ENCODE measurements at places on chromosomes 4 and X. TPM values are rescaled to one million over a fixed set of nuclear protein-coding genes. Genes with fewer than 3 reads are reported as not detected.

DNA sequence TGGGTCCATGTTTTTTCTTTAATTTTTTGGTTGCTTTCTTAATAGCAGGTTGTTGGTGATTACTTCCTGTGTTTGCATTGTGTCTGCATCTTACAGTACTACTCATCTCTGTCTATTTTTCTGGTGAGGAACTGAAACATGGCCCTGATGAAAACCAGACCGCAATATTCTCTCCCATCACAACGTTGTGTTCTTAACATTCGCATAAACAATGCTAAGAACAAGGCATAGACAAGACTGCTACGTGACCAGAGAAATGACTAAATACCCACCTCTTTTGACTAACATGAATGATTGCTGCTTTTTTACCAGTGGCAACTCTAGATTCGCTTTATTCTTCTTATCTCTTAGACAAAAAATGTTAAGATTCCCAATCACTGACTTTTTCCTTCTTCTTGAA lies 179.1 kb downstream of the GC start:
- H3K27me3 ChIP-seq = no peaks in the 10 kb centered on the region
- no peak for DNase-seq
- no peaks in the 10 kb centered on the region for H3K4me1 ChIP-seq

Gene IL3RA
- 4.8 TPM for total RNA-seq

DNA sequence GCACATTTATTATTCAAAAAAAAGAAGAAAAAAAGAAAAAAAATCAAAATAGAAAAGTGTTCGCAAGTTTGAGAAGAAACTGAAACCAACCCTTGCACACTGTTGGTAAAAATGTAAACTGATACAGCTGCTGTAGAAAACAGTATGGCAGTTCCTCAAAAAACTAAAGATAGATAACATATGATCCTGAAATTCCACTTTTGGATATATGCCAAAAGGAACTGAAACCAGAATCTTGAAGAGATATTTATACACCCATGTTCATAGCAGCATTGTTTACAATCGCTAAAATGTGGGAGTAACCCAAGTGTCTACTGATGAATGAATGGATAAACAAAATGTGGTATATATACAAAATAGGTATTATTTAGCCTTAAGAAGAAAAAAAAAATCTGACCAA lies 155.4 kb downstream of the TBCK start:
- H3K27me3 ChIP-seq = no peaks in the 10 kb centered on the region
- no peak overlapping the region for H3K4me3 ChIP-seq
- H3K4me1 ChIP-seq = no peaks in the 10 kb centered on the region
- no peaks in the 10 kb centered on the region for H3K36me3 ChIP-seq
- no peak overlapping the region for H3K27ac ChIP-seq
- no peak for DNase-seq

- no peaks in the 10 kb centered on the region for H3K4me1 ChIP-seq
- H3K4me3 ChIP-seq = no peak overlapping the region
- no peak overlapping the region for H3K27ac ChIP-seq
- H3K36me3 ChIP-seq = no peaks in the 10 kb centered on the region
These were observed 8.0 kb downstream of the ATP2B3 start for GRCh38 chrX:153525451-153525850.

DNA sequence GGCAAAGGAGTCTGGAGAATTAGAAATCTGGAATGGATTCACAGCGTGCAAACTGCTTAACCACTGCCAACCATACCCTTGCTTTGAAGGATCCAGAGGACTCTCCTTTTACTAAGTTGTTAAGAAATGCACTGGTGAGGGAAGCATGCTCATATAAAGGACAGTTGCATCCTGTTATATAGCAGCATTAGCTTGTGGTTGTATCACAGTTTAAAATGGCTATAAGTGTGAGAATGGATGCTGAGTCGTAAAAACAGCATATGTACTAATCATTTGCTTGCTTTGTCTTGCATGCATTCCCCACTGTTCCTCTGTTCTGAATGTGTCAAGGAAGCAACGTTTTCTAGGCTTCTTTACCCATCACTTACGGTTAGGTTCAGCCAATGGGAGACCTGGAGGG lies 101.1 kb downstream of the CXCL13 start:
- DNase-seq = no peak
- H3K27ac ChIP-seq = no peak overlapping the region
- no peaks in the 10 kb centered on the region for H3K27me3 ChIP-seq
- no peak overlapping the region for H3K4me3 ChIP-seq

GRCh38 chr4:55214172-55214571 lies 88.8 kb upstream of the KDR start:
- no peaks in the 10 kb centered on the region for H3K27me3 ChIP-seq
- no peak for DNase-seq

- peak overlapping the region; percentile 50 for H3K4me3 ChIP-seq
- no peaks in the 10 kb centered on the region for H3K4me1 ChIP-seq
- no peaks in the 10 kb centered on the region for H3K36me3 ChIP-seq
- no peak overlapping the region for H3K27ac ChIP-seq
- H3K27me3 ChIP-seq = no peaks in the 10 kb centered on the region
These were observed 407 bp upstream of the ZC4H2 start for GRCh38 chrX:64976673-64977040.

Gene PHOX2B
- not detected for total RNA-seq

Gene RPS3A
- 852 TPM for total RNA-seq

Gene MYL5
- total RNA-seq = 4.6 TPM

DNA sequence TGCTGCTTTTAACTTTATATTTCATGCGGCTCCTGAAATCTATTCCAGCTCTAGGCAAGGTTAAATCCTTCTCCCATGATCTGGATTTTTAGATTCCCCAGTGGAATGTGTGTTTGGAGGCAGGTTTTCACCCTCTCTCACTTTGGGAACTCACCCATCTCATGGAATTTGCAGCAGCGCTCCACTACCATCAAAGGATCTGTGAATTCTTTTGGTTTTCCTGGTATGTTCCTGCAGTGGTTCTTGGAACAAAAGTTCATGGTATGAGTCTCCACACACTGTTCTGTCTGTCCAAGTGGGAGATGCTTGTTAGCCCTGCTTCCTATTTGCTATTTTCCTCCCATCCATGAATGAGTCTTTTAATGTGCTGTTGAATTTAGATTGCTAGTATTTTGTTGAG lies 14.0 kb downstream of the APOOL start:
- H3K4me1 ChIP-seq = no peaks in the 10 kb centered on the region
- H3K36me3 ChIP-seq = no peaks in the 10 kb centered on the region
- no peak overlapping the region for H3K4me3 ChIP-seq
- DNase-seq = no peak
- no peak overlapping the region for H3K27ac ChIP-seq

Gene HMGN5
- 3.5 TPM for total RNA-seq

Gene CYP2U1
- total RNA-seq = 10.2 TPM

DNA sequence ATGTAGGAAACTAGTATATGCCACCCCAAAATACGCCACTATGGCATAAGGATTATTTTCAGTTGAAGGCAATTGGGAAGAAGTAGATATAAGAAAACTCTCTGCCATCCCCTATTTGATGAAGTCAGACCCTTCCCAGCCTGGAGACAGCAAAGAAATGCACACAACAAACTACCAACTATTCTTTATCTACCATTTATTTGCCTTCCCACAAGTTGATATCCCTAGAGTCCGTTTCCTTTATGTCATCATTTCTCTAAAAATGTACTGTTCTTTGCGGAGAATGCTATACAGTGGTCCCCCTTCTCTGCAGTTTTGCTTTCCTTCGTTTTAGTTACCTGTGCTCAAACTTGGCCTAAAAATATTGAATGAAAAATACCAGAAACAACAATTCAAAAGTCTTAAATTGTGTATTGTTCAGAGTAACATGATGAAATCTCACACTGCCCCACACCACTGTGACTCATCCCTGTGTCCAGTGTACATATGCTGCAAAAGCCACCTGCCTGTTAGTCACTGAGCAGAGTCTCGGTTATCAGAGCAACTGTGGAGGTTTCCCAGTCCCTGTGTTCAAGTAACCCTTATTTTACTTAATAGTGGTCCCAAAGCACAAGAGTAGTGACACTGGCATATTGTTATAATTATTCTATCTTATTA lies 152.3 kb downstream of the WDFY3 start:
- H3K27me3 ChIP-seq = no peaks in the 10 kb centered on the region
- H3K27ac ChIP-seq = no peak overlapping the region
- DNase-seq = no peak
- H3K36me3 ChIP-seq = peaks cover 57% of the 10 kb centered on the region
- no peaks in the 10 kb centered on the region for H3K4me1 ChIP-seq

Gene HSFX3
- total RNA-seq = 0.31 TPM

DNA sequence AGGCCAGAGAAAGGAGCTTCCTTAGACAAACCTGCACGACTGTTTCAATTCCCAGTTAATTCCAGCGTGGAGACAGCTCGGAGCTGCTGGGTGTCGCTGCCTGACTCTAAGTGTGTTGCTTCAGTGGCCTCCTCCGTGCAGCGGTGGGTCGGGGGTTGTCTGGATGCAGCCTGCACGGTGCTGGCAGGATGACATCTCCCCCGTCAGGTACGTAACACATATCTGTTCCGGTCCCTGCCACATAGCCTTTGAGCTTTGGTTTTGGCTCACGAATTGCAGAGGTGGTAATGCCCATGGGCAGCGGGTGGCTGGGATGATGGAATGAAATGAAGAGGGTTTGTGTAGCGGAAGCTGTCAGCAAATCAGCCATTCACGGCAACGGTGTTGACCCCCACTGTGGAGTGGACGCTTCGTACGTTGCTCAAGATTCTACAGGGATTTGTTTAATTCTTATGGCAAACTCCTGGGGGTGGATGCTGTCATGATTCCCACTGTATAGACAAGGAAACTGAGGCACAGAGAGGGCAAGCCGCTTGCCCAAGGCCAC lies 33.7 kb upstream of the HMX1 start:
- H3K4me3 ChIP-seq = no peak overlapping the region
- no peaks in the 10 kb centered on the region for H3K36me3 ChIP-seq
- no peaks in the 10 kb centered on the region for H3K4me1 ChIP-seq
- DNase-seq = no peak
- H3K27ac ChIP-seq = no peak overlapping the region

DNA sequence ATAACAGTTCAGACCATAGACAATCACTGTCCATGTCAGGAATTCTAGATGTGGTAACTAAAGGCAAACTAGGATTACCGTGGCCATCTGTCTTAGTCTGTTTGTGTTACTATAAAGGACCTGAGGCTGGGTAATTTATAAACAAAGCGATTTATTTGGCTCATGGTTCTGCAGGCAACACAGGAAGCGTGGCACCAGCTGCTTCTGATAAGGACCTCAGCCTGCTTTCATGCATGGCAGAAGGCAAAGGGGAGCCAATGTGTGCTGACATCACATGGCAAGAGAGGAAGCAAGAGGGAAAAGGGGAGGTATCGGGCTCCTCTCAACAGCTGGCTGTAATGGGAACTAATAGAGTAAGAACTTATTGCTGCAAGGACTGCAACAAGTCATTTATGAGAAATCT lies 376.7 kb downstream of the GPM6A start:
- no peaks in the 10 kb centered on the region for H3K36me3 ChIP-seq
- no peaks in the 10 kb centered on the region for H3K4me1 ChIP-seq
- H3K27ac ChIP-seq = no peak overlapping the region
- no peak for DNase-seq
- H3K4me3 ChIP-seq = no peak overlapping the region

DNA sequence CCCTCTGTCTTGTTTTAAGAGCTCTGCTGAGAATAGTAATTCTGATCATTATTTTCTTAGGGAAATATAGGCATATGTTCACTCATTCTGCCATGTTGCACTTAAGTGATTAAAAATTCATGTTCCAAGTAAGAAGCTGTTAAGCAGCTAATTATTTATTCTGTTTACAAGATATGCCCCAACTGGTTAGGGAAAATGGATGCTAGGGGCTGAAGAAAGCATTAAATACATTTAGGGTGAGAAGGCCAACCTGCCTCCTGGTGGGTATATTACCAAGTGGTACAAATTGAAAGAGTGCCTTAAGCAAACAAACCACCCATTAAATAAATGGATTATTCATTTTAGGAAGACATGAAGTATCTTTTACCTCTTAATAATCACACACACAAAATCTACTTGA lies 392.6 kb upstream of the EPHA5 start:
- H3K4me3 ChIP-seq = no peak overlapping the region
- H3K4me1 ChIP-seq = no peaks in the 10 kb centered on the region
- no peaks in the 10 kb centered on the region for H3K27me3 ChIP-seq
- H3K27ac ChIP-seq = no peak overlapping the region
- H3K36me3 ChIP-seq = no peaks in the 10 kb centered on the region

GRCh38 chrX:120290107-120290506 lies 21.2 kb downstream of the TMEM255A start:
- no peak overlapping the region for H3K27ac ChIP-seq
- no peak for DNase-seq
- no peak overlapping the region for H3K4me3 ChIP-seq
- H3K36me3 ChIP-seq = no peaks in the 10 kb centered on the region
- H3K27me3 ChIP-seq = no peaks in the 10 kb centered on the region

Gene GAGE12H
- total RNA-seq = not detected

DNA sequence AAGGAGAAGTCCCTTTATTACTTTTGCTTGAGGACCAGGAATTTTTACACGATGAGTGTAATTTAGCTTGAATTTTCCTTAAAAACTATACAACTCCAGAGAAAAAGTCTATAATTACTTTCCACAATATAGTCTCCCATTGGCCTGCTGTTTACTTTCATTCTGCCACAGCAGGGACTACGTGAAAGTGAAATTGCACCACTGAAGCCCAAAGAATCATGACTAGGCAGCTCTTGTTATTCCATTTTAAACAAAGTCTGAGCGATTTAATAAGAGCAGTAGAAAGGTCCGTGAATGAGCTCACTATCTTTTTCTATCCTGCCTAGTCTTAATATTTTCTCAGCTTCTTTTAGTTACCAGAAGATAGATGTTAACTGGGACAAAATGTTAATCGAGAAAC lies 68.6 kb downstream of the ADGRG4 start:
- no peaks in the 10 kb centered on the region for H3K27me3 ChIP-seq
- no peak overlapping the region for H3K4me3 ChIP-seq
- no peak for DNase-seq

Gene USP17L13
- total RNA-seq = not detected

DNA sequence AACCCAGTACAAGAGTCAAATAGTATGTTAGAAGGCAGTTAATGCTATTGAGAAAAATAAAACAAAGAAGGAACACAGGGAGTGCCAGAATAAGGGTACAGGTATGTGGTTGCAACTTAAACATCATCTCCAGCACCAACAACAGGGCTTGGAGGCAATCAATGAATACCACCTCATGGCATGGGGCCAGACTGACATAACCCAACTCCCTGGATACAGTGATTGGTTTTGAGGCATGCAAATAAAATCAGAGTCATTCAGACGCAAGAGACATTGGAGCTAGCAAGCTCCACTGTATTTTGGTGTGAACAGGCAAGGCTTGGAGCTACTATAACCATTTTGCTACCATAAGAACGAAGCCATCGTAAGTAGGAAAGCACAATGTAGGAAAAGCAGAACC lies 56.7 kb downstream of the PPP3CA start:
- H3K4me3 ChIP-seq = no peak overlapping the region
- peaks cover 26% of the 10 kb centered on the region for H3K4me1 ChIP-seq
- no peaks in the 10 kb centered on the region for H3K27me3 ChIP-seq
- H3K27ac ChIP-seq = no peak overlapping the region

Gene SLC49A3
- total RNA-seq = 16.9 TPM

Gene SERTM2
- not detected for total RNA-seq

Gene FAAH2
- total RNA-seq = 0.34 TPM

All from heart right ventricle (tissue), 16 donors.